ENCODE measurements at places on chromosomes 2 and 18.

GRCh38 chr2:10383960-10384734 lies 64.0 kb downstream of the ODC1 start:
- DNase-seq: no peak

GRCh38 chr2:73238976-73239375 lies 4.9 kb downstream of the CCT7 start:
- no peak for DNase-seq

- DNase-seq: no peak
Observed at GRCh38 chr18:79538635-79539034, 141.0 kb upstream of the CTDP1 start.

DNA sequence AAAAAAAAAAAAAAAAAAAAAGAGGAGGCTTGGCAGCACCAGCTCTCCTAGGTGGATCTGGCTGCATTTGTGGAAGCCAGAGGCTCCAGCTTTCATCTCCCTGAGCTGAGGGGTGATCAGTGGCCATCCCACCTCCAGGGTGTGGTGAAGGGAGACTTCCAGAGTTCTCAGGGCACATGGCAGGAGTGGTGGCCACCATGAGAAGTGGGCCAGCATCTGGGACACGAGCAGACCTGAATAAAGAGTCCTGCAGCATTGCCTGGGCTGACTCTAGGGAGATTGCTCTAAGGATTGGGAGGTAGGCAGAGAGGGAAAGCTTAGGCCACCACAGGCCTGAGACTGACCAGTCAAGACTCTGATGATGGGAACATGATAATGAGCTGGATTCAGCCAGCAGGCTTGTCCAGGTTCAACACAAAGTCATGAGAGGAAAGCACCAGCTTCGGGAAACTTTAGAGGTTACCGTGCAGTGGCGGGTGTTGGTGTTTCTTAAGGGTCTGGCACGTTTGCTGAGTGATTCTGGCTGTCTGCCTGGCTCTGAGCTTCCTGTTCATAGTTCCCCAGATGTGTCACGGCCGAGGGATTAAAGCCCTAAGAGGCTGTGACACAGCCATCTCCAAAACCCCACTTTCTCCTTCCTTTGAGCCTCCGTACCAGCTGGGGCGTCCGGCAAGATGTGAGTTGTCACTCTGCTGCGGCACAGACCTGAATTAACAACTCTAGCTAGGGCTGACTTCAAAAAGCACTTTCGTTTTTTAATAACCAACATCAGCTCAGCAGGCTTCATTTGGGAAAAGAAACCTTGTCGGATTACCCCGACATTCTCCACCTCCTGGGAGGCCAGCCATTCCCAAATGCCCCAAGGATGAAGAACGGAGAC lies 38.3 kb upstream of the IL1R1 start:
- DNase-seq: no peak

DNA sequence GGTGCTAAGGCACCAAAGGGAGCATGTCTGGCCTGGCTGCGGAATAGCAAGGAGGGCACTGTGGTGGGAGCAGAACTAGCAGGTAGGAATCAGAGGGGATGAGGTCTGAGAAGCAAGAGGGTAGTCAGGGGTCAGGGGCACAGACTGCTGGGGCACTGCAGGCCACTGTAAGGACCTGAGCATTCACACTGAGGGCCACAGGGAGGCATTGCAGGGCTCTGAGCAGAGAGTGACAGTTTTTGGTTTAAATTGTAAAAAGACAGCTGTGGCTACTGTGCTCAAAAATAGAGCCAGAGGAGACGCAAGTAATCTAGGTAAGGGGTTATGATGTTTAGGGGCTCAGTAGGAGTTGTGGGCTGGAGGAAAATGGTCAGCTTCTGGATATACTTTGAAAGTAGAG lies 41.5 kb downstream of the ARHGAP25 start:
- DNase-seq: no peak

DNA sequence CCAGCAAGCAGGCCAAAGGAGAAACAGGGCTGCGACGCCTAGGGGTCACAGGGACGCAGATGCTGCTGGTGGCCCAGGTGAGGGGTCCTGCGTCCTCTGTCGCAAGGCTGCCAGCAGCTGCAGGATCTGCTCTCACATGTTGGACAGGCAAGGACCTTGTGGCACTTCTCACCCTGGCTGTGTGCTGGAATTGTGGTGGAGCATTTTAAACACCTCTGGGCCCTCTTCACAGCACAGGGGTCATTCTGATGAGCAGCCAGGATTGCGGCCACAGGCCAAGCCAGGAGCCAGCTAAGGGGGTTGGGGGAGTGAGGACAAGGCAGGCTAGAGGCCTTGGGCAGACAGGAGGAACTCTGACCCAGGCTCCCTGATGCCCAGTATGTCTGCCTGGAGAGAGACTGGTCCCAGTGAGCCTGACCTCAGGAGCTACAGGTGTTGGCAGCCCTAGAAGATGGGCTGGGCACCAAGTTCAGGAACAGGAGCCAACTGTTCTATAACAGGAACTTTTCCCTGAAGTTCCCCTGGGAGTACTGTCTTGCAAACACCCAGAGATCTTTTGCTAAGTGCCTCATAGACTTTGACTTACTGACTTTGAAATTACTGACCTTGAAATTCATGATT lies 40.2 kb downstream of the EFR3B start:
- no peak for DNase-seq

- DNase-seq: no peak
Observed at GRCh38 chr2:174492963-174493431, 6.2 kb upstream of the GPR155 start.

DNA sequence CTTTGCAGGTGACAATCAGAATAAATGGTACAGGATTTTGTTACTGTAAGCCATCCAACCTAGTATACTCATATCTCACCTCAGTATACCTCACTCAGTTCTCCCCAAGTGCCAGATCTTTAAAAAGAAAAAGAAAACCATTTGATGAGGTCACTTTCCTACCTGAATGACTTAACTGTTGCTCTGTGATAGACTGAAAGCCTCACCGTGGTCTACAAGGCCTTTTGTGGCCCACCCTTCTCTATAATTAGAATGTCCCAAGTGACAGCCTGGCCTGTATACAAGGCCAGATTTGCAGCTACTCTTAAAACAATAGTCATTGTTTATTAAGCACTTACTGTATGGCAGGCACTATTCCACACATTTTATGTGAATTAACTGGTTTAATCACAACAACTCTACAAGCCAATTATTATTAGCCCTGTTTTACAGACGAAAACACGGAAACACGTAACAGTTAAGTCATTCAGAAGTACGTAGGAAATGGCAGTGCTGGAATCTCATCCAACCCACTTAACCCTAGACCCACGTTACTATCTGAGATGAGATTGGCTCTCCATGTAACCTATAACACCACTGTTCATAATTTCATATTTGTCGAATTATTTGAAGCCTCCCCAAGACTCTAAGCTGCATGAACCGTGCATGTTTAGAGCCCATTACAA lies 28.3 kb downstream of the PKP4 start:
- no peak for DNase-seq

- DNase-seq: no peak
Observed at GRCh38 chr2:181117206-181117925, 137.0 kb downstream of the UBE2E3 start.

DNA sequence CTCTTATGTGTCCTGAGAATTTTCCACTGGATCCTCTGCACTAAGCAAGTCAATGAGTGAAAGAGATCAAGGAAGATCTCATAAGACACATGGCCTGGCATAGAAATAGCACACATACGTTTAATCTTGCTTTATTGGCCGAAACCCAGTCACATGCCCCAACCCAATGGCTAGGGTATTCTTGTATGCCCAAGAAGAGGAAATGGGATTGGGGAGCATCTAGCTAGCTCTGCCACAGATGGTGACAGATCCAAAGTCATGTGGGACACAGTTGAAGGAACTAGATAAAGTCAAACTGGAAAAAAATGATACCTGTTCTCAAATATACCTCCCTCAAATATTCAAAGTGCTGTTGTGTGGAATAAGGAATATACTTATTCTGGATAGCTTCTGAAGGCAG lies 74.7 kb downstream of the CD28 start:
- no peak for DNase-seq

- DNase-seq: no peak
Observed at GRCh38 chr2:85255813-85256594, 71.8 kb downstream of the TGOLN2 start.

DNA sequence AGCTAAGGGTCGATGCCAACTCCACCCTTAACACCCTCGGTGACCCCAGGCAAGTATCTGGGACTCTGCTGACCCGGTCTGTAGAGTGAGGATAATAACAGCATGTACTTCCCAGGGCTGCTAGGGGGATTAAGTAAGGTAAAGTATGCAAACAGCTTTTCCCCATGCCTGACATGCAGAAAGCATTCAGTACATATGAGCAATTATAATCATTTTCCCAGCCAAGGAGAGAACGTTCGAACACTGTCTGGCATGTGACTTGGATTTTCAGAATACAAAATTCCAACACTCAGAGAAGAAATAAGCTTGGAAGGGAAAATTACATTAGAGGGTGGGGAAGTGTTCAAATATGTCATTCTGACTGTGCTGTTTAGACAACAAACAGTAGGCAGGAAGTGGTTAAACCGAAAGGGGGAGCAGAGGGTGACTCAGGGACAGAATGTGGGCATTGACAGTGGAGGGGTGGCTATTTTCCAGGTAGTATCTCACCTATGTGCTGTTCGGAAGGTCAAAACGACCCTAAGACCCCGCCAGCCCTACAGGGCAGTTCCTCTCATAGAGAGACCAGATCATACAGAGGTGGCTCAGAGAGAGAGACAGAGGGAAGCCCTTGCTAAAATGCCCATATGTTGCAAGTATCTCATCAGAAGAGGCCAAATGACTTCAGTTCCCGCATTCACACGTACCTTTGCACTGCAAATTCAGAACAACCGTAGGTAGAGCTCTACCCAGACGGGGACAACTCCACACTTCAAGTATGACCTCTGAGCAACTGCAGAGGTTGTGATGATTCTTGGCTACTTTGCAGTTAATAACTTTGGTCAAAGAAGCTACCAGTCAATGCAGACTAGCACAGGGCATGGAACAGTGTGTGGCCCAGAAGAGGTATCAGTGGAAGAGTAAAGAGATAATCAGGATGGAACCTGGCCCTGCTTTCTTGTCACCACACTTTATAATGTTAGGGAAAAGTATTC lies 14.8 kb downstream of the ASPRV1 start:
- DNase-seq: no peak

DNA sequence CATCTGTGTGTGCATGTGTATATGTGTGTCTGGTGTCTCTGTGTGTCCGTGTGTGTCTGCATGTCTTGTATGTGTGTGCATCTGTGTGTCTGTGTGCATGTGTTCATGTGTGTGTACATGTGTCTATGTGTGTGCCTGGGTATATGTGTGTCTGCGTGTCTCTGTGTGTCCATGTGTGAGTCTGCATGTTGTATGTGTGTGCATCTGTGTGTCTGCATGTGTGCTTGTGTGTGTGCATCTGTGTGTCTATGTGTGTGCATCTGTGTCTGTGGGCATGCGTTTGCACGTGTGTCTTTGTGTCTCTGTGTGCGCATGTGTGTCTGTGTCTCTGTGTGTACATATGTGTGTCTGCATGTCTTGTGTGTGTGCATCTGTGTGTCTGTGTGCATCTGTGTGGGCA lies 207.7 kb downstream of the TNS1 start:
- no peak for DNase-seq

- DNase-seq: no peak
Observed at GRCh38 chr2:11669454-11670291, at the start of gene NTSR2. NTSR2 (minus strand) TSS chr2:11670195; CDS start chr2:11670129, 66 bp downstream.

DNA sequence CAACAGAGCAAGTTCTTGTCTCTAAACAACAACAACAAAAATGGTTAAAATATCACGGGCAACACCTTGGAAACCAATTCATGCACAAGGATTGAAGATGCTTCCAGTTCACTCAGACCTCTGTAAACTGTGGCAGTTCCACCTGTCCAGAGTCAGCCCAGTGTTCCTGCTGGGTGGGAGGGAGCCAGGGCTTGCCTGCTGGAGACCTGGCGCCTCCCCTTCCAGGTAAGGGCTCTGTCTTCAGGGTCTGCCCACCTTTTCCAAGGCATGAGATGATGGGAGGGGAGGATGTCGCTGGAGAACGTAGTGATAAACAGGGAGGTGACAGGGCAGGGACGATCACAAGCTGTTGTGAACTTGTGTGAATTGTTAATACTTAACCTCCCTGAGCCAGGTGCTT lies 9.8 kb upstream of the GPC1 start:
- DNase-seq: no peak

DNA sequence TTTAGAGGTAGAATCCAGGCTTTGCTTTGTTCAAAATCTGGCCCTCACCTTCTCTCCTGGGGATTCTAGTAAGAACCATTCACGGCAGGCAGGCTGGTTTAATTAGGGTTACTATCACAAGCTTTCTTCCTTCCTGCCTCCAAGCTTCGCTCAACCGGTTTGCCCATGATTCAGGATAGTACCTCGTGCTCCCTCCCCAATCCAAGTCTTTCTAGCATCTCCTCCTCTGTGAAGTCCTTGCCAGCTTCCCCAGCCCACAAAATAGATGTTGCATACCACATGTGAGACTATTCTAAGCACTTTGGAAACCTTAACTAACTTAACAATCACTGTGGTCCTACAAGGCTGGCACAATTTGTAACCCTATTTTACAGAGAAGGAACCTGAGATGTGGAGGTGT lies 135.1 kb downstream of the SOCS6 start:
- DNase-seq: no peak

DNA sequence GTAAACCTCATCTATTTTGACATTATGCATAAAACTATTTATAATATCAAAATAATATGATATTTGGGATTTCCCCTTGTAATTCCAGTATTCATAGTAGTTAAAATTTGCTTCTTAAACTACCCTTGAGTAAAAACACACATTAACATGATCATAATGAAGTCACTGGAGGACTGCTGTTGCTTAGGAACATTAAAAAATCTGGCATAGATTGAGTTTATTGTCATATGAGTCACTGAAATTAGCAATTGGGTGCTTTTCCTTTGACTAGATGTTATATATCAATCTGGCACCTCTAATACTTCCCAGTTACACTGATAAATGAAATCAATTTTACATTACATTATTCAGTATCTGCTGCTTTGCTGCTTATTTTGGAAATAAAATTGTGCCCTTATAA lies 57.0 kb upstream of the ZC3H15 start:
- DNase-seq: no peak

DNA sequence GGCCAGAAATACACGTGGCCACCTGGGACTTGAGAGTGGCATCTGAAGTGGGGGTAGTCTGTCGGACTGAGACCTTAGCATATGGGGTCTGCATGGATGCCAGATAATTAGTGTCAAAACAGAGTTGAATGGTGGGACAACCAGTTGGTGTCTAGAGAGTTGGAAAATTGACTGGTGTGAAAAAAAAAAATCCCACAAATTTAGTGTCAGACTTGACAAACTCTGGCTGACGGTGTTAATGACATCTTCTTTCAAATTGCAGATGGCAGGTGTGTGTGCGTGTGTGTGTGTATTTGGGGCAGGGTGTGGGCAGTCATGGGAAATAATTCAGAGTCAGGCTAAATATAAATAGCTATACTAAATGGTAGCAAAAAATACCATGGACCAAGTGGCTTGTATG lies 365.4 kb upstream of the RGPD4 start:
- no peak for DNase-seq

- DNase-seq: no peak
Observed at GRCh38 chr2:196590286-196590685, 49.2 kb upstream of the CCDC150 start.

GRCh38 chr2:68391099-68391498 lies 26.0 kb downstream of the PLEK start:
- no peak for DNase-seq
